ENCODE measurements at places on chromosomes 1 and 21. TPM values are rescaled to one million over a fixed set of nuclear protein-coding genes. Genes with fewer than 3 reads are reported as not detected.

Gene CXADR
- total RNA-seq = 0.34 TPM

Gene KCNE2
- not detected for total RNA-seq

Gene ZNF593OS
- not detected for total RNA-seq

Gene ARHGAP30
- 304 TPM for total RNA-seq
